ENCODE measurements at places on chromosomes 5 and 9. TPM values are rescaled to one million over a fixed set of nuclear protein-coding genes. Genes with fewer than 3 reads are reported as not detected.

Gene HK3
- polyA plus RNA-seq = 53.6 TPM

Gene NOL6
- 44.0 TPM for polyA plus RNA-seq

DNA sequence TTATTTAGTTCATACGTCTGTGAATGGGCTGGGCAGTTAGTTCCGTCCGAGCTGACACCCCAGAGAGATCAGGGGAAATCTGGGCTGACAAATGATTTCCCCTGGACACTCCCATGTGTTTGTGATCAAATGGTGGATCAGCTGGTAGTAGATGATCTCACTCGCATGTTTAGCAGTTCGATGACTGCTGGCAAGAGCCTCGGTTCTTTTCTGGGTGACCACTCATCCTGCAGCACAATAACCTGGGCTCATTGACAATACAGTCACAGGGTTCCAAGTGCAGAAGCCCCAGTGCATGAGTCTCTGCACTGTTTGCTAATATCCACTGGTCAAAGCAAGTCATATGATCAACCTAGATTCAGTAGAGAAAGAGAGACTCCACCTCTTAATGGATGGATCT lies 155.9 kb downstream of the NR2F1-AS1 start:
- DNase-seq = no peak
- H3K36me3 ChIP-seq = no peaks in the 10 kb centered on the region
- H3K4me3 ChIP-seq = no peak overlapping the region
- no peaks in the 10 kb centered on the region for H3K27me3 ChIP-seq
- peaks cover 9% of the 10 kb centered on the region for H3K4me1 ChIP-seq
- H3K27ac ChIP-seq = no peak overlapping the region

DNA sequence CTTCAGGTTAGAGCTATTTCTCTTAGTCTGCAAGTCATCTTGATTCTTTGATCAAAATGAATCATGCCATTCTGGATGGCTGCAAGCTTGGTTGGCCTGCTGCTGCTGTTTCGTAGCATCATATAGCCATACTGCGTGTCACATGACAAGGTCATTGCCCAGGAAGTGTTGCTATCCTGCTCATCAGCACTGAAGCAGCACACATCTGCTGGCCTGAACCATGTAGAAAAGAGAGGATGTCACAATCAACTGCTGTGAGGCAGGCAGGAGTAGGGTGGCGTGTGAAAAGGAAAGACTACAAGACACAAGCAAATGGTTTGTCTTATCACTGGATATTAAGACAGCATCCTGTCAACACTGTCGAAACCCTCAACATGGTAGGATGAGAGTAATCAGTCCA lies 376.7 kb upstream of the RORB start:
- H3K36me3 ChIP-seq = no peaks in the 10 kb centered on the region
- no peak overlapping the region for H3K27ac ChIP-seq
- H3K4me1 ChIP-seq = no peaks in the 10 kb centered on the region

GRCh38 chr5:34847056-34847455 lies 8.1 kb downstream of the TTC23L start:
- no peaks in the 10 kb centered on the region for H3K36me3 ChIP-seq
- H3K27me3 ChIP-seq = no peaks in the 10 kb centered on the region
- no peak overlapping the region for H3K27ac ChIP-seq
